HS-5 (cell line): ENCODE measurements at places on chromosomes 11 and 22.

DNA sequence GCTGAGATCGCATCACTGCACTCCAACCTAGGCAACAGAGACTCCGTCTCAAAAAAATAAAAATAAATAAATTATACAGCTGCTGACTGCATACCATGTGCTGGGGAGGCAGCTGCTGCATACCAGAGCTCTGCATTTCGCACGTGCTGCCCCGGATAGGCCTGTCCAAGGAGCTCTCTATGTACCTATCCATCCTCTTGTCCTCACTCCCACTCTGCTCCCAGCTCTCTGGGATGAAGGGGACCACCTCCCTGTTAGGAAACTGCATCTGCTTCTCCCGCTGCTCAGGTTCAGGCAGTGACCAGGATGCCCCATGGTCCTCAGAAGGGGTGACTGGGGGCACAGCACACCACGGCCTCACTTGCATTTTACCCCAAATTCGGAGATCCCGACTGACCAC lies 302.3 kb downstream of the BRD1 start:
- DNase-seq = no peak

- DNase-seq = no peak
These were observed 96.0 kb downstream of the TENM4 start for GRCh38 chr11:79344753-79345294.

- DNase-seq = no peak
These were observed 242.1 kb downstream of the LUZP2 start for GRCh38 chr11:24738972-24739371.

- DNase-seq = no peak
These were observed 75.1 kb downstream of the KIRREL3 start for GRCh38 chr11:126925321-126926093.

DNA sequence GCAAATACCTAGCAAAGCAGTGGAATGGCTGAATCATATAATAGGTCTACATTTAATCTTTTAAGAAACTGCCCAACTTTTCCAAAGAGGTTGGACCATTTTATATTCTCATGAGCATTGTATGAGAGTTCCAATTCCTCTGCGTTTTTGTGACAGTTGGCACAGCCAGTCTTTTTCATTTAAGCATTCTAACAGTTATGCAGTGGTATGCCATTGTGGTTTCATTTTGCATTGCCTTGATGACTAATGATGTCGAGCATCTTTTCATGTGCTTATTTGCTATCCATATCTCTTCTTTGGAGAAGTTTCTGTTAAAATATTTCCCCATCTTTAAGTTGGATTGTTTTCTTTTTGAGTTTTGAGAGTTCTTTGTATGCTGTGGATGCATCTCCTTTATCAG lies 38.7 kb downstream of the EIF3F start:
- peak; percentile 64 for DNase-seq

GRCh38 chr11:35288309-35288708 lies 131.0 kb downstream of the SLC1A2 start:
- no peak for DNase-seq

DNA sequence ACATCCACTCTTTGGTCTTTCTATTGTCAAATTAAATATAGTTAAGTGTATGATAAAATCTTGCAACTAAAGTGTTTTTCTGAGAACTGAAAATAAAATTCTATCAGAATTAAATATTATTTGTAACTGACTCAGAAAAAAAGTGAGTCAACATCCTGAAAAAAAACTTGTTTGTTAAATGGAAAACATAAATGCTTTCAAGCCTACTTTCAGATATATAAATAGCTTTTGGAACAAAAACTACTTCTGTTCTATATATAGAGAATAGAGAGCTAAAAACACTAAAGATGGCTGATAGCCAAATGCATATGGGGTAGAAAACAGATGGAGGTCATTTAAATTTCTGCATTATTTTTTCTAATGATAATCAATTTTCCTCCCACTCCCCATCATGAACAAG lies 61.8 kb downstream of the PIK3C2A start:
- DNase-seq = no peak

- no peak for DNase-seq
These were observed at the start of gene TSPO for GRCh38 chr22:43151251-43152002. Gene TSPO, plus strand, starts transcription at chr22:43151559. Its CDS starts 7,680 bp downstream, at chr22:43159239.

- no peak for DNase-seq
These were observed 60.8 kb downstream of the OTOG start for GRCh38 chr11:17607591-17608570.

DNA sequence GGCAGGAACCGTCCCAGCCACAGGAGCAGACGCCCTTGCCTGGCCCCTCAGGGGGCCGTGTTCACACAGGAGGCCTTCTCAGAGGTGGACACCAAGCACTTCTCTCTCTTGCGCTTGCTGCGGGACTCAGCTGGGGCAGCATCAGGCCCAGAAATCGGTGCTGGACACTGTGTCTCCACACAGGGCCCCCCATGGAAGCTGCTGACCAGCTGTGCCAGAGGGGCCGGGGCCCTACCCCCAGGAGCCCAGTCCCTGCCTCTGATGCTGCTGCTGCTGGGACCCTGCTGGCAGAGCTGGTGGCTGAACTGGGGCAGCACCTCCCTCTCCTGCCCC lies 4.0 kb downstream of the PLXNB2 start:
- no peak for DNase-seq

DNA sequence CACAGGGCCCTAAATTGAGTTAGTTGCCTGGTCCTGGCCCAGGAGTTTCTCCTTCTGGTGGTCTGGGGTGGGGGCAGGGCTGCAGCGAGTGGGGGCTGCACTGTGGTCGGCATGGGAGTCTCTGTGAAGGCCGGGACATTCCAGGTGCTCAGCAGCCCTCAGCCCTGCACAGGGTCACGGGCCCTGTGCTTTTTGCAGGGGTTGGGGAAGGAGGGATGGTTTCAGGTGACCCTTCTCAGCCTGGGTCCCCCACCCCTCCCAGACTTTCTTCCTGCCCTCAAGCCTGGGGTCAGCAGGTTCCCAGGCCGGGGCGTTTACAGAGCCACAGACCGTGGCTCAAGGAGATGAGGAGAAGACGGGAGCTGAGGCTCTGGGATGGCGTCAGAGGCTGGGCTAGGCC lies 7.8 kb downstream of the EMID1 start:
- no peak for DNase-seq

DNA sequence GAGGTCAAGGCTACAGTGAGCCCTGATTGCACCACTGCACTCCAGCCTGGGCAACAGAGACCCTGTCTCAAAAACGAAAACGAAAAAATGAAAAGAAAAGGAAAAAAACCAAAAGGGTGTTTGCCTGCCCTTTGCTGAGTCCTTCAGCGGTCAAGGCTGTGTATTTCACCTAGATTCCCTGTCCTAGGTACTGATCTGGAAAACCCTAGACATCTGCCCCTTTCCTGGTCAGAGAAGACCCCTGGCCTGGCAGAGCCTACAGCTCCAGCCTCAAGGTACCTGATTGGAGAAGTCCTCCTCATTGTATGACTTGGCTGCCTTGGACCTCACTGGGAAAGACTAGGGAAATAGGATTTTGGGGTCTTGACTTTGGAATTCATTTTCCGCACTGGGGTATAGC lies 8.0 kb upstream of the CCDC90B start:
- DNase-seq = no peak

GRCh38 chr11:18684267-18684666 lies 14.3 kb upstream of the TMEM86A start:
- DNase-seq = no peak

- no peak for DNase-seq
These were observed 183.2 kb upstream of the NECTIN1 start for GRCh38 chr11:119912229-119912628.

GRCh38 chr11:10349281-10349665 lies 44.4 kb downstream of the ADM start:
- DNase-seq = no peak

- no peak for DNase-seq
These were observed 16.2 kb downstream of the OR5D16 start for GRCh38 chr11:55854704-55855103.

GRCh38 chr22:22670076-22670795 lies 25.8 kb downstream of the GGTLC2 start:
- DNase-seq = no peak

DNA sequence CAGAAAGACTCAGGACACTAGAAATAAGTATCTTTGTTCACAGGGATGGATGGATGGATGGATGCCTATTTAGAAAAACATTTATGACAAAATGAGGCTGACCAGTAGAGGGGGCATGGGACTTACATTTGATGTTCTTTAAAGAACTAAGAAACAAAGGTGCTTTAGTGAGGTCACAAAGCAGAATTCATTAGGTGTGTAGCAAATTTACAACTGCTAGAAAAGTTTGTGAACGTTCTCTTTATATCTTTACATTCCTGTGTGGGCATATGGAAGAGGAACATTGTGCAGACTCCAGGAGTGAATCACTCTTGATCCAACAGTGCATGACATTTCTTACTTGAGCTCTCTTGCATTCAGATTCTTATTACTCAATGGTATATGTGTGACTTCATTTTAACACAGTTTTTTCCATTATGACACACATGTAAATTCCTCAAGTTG lies 15.8 kb upstream of the SIK2 start:
- DNase-seq = no peak

- DNase-seq = peak; percentile 10
These were observed 79.0 kb downstream of the TTC28 start for GRCh38 chr22:28600546-28601143.

- no peak for DNase-seq
These were observed 3.9 kb upstream of the MUC15 start for GRCh38 chr11:26575946-26576345.

DNA sequence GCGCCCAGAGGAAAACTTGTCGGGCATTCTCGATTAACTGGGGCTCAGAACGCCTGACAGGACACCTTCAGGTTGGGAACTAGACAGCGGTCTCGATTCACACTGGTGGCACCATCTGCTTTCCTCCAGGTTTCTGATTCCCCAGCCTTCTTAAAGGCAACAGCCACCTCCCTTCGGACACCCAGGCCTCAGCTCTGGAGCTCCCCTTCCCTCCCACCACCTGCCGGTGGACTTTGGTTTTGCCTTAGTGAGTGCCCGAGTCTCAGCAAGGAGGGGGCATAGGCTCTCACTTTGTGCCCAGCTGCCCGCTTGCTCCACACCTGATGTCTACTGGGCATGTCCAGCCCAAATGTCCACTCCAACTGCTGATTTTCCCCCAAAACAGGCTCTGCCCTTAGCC lies 110.4 kb upstream of the PARVA start:
- DNase-seq = no peak

DNA sequence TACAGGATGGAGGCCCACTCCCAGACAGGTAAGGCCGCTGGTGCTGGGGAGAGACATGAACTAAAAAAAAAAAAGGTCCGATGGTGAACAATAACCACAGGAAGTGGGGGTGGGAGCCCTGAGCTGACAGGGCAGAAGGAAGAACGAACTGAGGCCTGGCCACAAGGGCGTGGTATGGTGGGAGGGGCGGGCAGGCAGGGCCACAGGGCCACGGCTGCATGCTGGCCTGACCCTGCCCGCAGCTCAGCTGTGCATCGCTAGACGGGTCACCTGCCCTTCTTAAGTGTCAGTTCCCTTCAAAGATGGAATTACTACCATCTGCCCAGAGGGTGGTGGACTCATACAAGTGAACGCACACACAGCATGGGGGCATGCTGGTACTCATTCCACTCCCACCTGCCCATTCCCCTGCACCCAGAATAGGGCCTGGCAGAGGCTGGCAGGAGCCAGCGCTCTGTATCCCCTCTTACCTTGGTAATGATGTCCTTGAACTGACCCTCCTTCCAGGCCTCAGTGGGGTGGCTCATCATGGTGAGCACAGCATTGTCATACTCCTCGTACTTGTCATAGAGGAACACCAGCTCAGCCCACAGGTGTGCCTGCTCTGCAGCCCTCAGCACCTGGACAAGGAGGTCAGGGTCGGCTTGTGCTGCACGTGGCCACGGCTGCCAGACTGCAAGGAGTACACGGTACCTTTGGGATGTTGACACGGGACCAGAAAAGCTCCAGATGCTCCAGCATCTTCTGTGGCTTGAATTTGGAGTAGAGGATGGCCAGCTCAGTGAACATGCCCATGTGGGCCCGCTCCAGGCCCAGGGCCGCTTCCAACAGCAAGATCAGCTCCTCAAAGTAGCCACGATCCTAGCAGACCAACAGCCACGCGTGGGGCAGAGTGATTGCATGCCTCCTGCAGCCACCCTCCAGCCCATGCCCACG lies 17.5 kb upstream of the SLC25A1 start:
- no peak for DNase-seq

DNA sequence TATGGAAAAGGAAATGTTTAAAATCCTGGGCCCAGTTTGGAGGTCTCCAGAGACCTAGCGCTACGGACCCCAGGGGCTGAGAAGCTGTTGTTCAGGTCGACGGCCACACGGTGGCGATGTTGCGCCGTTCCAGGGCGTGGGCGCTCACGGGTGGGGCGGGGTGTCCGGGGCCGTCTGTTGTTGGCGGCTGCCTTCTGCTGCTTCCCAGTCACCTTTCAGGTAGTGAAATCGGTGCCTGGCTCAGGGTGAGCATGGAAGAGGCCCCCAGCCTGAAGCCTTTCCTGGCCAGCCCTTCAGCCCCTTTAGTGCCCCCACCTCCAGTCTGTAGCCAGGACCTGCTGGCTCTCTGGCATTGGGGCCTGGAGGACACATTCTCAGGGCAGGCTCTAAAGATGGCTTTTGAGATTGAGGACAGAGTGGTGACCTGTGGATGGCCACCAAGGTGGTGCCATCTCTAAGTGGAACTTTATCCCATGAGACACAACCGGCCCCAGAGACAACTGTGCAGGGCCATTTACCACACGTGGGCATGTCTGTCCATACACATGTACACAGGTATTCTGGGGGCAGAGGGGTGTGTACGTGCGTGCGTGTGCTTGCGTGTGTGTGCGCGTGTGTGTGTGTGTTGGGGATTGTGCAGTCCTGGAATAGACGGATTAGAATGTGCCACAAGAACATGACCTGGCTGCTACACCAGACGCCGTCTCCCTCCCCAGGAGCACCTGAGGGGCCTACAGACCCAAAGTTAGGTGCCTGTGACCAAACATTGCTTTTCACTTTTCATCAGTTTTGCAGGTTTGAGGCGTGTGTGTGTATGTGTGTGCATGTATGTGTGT lies 53.8 kb downstream of the ST14 start:
- no peak for DNase-seq

- no peak for DNase-seq
These were observed 353.9 kb upstream of the TENM4 start for GRCh38 chr11:79794484-79795393.

GRCh38 chr22:47597041-47597440 lies 834.6 kb downstream of the TBC1D22A start:
- DNase-seq = no peak
